Sigmoid colon (tissue), 7 donors: ENCODE measurements at places on chromosomes 5 and 9. TPM values are rescaled to one million over a fixed set of nuclear protein-coding genes. Genes with fewer than 3 reads are reported as not detected.

DNA sequence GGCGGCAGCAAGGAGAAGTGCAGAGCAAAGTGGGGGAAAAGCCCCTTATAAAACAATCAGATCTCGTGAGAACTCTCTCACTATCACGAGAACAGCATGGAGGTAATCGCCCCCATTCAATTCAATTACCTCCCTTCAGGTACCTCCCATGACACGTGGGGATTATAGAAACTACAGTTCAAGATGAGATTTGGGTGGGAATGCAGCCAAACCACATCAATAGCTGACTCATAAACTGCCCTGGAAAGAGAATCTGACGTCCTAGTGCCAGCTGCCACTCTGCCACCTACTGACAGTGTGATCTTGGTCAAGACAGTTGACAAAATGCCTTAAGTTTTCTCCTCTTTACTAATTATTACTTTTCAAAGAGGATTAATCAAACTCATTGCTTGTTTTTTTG lies 128.3 kb downstream of the GPBP1 start:
- no peak for DNase-seq

DNA sequence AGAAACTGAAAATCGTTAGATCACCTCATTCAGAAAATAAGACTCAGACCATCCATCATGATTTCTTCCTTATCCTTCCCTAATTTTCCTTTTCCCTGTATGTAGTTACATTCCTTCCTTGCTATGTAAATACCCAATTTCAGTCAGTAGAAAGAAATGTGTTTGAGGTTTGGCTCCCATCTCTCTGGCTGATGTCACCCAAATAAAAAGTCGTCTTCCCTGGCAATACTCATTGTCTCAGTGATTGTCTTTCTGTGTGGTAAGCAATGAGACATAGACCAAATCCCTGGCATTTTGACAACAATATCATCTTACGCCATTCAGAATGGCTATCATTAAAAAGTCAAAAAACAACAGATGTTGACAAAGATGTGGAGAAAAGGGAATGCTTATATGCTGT lies 303.9 kb upstream of the EDIL3 start:
- no peak for DNase-seq

DNA sequence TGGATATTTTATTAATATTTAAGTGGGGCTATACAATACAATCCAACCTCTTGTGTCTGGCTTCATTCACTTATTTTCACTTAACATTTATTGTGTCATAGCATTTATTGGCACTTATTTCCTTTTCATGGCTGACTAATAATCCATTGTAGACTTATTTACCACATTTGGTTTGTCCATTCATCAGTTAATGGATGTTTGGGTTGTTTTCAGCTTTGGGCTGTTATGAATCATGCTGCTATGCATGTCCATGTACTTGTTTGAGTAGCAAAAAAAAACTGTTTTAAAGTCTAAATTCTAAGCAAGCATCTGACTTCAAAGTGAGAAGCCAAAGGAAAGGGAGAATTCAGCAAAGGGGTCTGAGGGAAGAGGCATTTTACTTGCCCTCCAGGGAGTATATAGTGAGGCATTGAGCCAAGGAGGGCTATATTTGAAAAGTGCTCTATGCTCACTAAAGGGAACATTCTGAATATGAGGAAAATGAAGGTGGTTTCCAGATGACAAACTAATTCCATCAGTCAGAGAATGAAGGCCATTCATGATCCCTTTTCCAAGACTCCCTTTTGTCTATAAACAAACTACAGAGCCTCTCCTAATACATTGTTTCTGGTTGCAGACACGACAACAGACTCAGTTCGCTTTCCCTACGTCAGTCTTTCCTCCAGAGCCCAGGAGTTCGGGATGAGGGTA lies 532.8 kb upstream of the KLF4 start:
- no peak for DNase-seq

DNA sequence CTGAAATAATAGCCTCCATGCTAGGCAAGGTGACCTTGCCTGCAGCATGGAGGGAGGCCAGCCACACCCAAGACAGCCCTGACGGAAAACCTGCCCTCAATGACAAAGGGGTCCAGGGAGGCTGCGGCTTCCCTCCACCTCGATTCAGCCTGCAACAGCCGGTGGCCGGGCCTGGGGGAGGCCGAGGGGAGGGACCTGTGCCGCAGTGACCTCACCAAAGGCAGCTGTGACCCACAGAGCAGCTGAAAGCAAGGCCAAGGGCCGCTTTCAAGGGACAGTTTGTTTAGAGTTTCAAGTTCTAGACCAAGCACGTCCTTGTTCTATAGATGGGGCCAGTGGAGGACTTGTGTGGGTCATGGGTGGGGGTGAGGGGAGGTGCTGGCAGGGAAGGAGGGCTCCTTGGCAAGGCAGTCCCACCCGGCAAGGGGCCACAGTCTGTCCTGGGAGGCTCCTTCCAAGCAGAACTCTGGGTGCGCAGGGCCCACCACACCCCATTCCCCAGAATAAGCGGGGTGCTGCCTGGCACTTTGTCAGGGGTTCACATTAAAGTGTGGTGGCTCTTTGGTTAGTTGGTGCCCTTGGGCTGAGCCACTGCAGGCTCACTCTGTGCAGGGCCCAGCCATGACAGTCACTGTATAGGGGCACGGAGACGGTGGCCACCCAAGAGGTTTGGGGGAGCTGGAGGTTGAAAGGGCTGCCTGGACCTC lies 226.5 kb downstream of the FANCC start:
- DNase-seq: peak; percentile 64

- DNase-seq: no peak
Observed at GRCh38 chr9:14440062-14440461, 126.1 kb upstream of the NFIB start.

- no peak for DNase-seq
Observed at GRCh38 chr5:139670369-139671095, 22.4 kb downstream of the CXXC5 start.

DNA sequence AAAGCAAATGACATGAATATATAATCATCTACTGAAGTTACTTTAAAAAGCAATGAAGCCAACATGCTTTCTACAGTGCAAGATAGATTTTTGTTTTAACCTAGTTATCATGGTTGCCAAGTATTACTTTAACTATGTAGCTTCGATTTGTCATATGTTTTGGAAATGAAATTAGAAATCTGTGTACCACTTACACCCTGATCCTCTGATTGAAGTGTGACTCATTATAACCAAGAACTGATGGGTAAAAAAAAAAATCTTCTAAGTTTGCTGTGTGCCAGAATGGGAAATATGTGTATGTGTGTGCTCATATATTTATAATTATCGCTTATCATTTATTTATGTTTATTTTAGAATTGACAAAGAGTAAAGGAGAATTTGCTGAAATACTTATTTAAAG lies 9.1 kb upstream of the CDC42SE2 start:
- DNase-seq: no peak

DNA sequence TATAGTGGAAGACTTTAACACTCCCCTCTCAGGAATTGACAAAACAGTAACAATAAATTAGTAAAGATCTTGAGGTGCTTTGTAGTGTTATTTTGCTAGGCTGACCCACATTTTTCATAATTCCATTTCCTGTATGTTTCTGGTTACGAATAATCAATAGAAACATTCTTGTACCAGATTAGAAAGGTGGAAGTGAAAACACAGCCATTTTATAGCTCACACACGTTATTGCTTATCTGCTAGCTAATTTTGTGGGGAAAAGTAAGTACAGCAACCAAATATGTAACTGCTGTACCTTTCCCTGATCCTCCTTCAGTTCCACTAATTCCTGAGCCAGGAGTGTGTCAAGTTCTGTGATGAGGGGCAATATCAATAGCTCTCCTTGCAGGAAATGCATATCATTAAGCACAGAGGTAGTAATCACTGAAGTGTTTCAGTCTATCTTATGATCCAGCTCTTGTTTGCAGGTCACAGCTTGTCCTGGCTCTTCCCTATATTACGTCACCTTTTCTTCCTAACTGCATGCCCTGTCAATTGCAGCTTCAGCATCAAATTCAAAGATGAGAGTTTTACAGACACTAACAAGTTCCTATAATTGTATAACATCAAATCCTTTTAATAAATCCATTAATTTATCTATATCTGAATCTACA lies 59.4 kb downstream of the MINAR2 start:
- DNase-seq: no peak

DNA sequence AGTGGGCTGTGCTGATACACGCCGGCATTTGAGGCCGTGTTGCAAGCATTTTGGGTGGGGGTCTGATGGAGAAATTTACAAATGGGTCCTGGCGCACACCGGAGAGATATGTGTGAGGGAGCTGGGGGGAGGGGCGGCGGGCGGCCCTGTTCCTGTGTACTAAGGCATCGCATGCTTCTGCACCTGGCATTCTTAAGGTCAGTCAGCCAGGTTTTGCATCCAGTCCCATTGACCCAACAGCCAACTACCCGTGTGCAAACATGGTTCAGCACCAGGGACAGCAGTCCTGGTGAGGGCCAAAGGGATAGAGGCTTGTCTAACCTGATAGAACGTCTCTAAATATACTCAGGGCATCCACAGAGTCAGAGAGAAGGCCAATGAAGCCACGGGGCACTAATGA lies 839 bp downstream of the GABRG2 start:
- no peak for DNase-seq

- DNase-seq: no peak
Observed at GRCh38 chr9:82363682-82364081, 375.1 kb downstream of the SPATA31D1 start.

- DNase-seq: no peak
Observed at GRCh38 chr9:121945281-121945680, 147.8 kb downstream of the TTLL11 start.

- DNase-seq: no peak
Observed at GRCh38 chr5:104757915-104758314, 1195.3 kb upstream of the NUDT12 start.

- DNase-seq: no peak
Observed at GRCh38 chr5:146906803-146907202, 28.2 kb upstream of the PPP2R2B start.

GRCh38 chr5:104418056-104418455 lies 855.5 kb upstream of the NUDT12 start:
- no peak for DNase-seq

DNA sequence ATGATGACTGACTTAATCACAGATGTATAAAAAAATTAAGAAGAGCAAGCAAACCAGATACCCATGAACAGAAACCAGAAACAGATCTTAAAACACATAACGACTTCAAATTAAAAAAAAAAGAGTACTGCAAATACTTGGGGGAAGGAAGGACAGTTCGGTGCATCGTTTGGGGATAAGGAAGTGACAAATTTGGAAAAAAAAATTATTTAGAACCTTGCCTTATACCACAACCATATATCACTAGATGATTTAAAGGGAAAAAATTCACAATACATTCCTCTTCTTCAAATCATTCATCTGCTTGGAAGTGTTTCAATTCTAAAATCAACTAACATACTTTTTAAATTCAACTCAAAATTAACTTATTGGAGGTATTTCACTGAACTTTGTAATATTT lies 1038.6 kb upstream of the DMAC1 start:
- DNase-seq: no peak

GRCh38 chr5:9251379-9251980 lies 294.4 kb downstream of the SEMA5A start:
- DNase-seq: no peak

- DNase-seq: no peak
Observed at GRCh38 chr5:179199246-179199645, 139.1 kb downstream of the ZNF354C start.

DNA sequence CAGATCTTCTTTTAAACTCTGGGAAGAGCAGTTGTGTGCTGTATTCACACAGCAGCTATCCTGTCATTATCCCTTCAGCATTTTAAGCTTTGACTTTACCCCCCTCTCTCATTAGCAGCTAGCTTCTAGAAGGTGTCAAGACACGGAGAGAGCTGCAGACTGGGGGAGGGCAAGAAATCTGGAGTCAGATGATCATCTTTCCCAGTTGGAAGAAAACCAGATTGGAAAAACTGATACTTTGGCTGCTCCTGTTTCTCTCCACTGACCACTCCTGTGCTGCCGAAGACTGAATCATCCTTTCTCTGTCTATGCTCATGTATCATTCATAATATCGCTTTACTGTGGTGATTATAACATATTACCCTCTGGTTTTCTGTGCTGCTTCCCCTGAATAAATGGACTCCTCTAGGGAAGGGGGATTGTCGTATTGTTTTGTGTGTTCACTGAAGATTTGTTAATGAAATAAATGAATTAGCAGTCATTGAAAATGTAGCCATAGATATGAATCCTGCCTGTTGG lies 75.1 kb downstream of the SH3GL2 start:
- no peak for DNase-seq

DNA sequence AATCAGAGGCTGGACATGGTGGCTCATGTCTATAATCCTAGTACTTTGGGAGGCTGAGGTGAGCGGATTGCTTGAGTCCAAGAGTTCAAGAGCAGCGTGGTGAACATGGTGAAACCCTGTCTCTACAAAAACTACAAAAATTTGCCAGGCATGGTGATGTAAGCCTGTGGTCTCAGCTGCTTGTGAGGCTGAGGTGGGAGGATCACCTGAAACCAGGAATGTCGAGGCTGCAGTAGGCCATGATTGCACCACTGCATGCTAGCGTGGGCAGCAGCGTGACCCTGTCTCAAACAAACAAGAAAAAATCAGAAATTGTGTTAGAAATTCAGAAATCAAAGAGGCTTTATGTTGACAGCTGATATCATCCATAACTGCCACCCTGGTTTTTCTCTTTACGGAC lies 21.4 kb downstream of the JMY start:
- no peak for DNase-seq

- no peak for DNase-seq
Observed at GRCh38 chr9:24590432-24590831, 44.7 kb upstream of the IZUMO3 start.

- no peak for DNase-seq
Observed at GRCh38 chr5:59564895-59565294, 328.6 kb downstream of the PDE4D start.

The SLC46A2 gene
- total RNA-seq: not detected

The FOXD4L3 gene
- not detected for total RNA-seq

The IL3 gene
- total RNA-seq: not detected

The GPR21 gene
- total RNA-seq: 6.1 TPM

The TMEM250 gene
- 30.5 TPM for total RNA-seq

The CARTPT gene
- 20.0 TPM for total RNA-seq

The PIP5KL1 gene
- 0.16 TPM for total RNA-seq

The RNF180 gene
- total RNA-seq: 23.9 TPM

The SPINK4 gene
- not detected for total RNA-seq

The PCDHGA4 gene
- total RNA-seq: 11.3 TPM

The NUDT12 gene
- total RNA-seq: 12.3 TPM

The PCDHA9 gene
- total RNA-seq: 0.71 TPM

The ROR2 gene
- total RNA-seq: 58.7 TPM

The URM1 gene
- 16.3 TPM for total RNA-seq

The SLC35D2 gene
- total RNA-seq: 12.9 TPM
